ENCODE measurements at places on chromosomes 3 and 15. TPM values are rescaled to one million over a fixed set of nuclear protein-coding genes. Genes with fewer than 3 reads are reported as not detected.

SYNM gene
- total RNA-seq: 0.05 TPM

DNA sequence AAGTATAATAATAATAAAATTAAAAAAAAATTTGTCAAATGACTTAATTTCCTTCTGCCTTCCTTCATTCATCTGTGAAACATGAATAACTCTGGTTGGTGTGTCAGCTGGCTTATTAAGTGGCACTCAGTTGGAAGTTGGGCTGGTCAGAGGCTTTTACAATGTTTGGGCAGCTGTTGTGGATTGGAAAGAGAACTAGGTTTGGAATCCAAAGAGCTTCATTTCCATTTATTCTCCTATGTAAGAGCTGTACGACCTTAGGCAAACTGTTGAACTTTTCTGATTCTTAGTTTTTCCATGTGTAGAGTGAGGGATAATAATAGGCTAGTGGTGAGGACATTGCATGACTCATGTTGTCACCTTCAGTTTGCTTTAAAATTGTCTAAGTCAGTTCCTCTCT lies 606.7 kb downstream of the PDCD6IP start:
- no peak overlapping the region for H3K4me3 ChIP-seq
- H3K36me3 ChIP-seq: no peaks in the 10 kb centered on the region
- H3K4me1 ChIP-seq: no peaks in the 10 kb centered on the region

- H3K27me3 ChIP-seq: no peaks in the 10 kb centered on the region
- peaks cover 2% of the 10 kb centered on the region for H3K36me3 ChIP-seq
- H3K4me3 ChIP-seq: peak overlapping the region; percentile 86
- peaks cover 71% of the 10 kb centered on the region for H3K4me1 ChIP-seq
Measured at GRCh38 chr3:125357032-125357658, 18.0 kb downstream of the ZNF148 start.

BCHE gene
- not detected for total RNA-seq

GRCh38 chr3:38268522-38268921 lies 2.9 kb downstream of the SLC22A13 start:
- no peaks in the 10 kb centered on the region for H3K36me3 ChIP-seq
- H3K4me1 ChIP-seq: peaks cover 28% of the 10 kb centered on the region

- H3K36me3 ChIP-seq: no peaks in the 10 kb centered on the region
- H3K27me3 ChIP-seq: peaks cover 19% of the 10 kb centered on the region
- H3K27ac ChIP-seq: no peak overlapping the region
- DNase-seq: no peak
- H3K4me1 ChIP-seq: no peaks in the 10 kb centered on the region
Measured at GRCh38 chr3:51830345-51830744, 31.1 kb upstream of the IQCF2 start.

DNA sequence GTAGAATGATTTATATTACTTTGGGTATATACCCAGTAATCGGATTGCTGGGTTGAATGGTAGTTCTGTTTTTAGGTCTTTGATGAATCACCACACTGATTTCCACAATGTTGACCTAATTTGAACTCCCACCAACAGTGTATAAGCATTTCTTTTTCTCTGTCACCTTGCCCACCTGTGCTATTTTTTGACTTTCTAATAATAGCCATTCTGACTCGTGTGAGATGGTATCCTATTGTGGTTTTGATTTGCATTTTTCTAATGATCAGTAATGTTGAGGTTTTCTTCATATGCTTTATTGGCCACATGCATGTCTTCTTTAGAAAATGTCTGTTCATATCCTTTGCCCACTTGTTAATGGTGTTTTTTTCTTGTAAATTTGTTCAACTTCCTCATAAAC lies 340.8 kb downstream of the PLOD2 start:
- H3K4me1 ChIP-seq: no peaks in the 10 kb centered on the region
- H3K4me3 ChIP-seq: no peak overlapping the region
- no peak for DNase-seq

ZDHHC23 gene
- 22.7 TPM for total RNA-seq

- peaks cover 48% of the 10 kb centered on the region for H3K27me3 ChIP-seq
- no peaks in the 10 kb centered on the region for H3K36me3 ChIP-seq
- no peak for DNase-seq
- no peaks in the 10 kb centered on the region for H3K4me1 ChIP-seq
- no peak overlapping the region for H3K27ac ChIP-seq
- no peak overlapping the region for H3K4me3 ChIP-seq
Measured at GRCh38 chr3:43923104-43923882, 232.6 kb downstream of the ABHD5 start.

DNA sequence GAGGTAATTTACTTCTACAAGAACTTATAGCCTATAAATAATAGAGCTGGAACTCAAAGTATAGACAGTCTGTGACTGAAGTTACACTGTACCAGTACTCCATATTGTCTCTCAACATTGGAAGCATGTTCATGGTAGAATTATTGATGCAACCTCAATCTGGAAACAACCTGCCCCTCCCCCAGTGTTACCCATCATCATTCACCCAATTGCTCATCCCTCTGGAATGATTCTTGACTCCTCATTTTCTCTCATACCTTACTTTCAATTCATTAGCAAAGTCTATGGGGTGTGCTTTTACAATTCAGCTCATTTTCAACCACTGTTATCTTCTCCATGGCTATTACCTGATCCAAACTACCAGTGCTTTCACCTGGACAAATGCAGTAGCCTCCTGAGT lies 151.7 kb downstream of the CPNE4 start:
- no peak overlapping the region for H3K27ac ChIP-seq
- H3K36me3 ChIP-seq: no peaks in the 10 kb centered on the region
- H3K4me1 ChIP-seq: no peaks in the 10 kb centered on the region
- no peaks in the 10 kb centered on the region for H3K27me3 ChIP-seq
- H3K4me3 ChIP-seq: no peak overlapping the region
- no peak for DNase-seq

FAM81A gene
- 6.2 TPM for total RNA-seq

- peaks cover 88% of the 10 kb centered on the region for H3K36me3 ChIP-seq
- DNase-seq: no peak
- no peaks in the 10 kb centered on the region for H3K27me3 ChIP-seq
- H3K4me1 ChIP-seq: no peaks in the 10 kb centered on the region
- H3K4me3 ChIP-seq: no peak overlapping the region
Measured at GRCh38 chr15:70062321-70062956, 35.3 kb downstream of the TLE3 start.

TNNC1 gene
- total RNA-seq: not detected

DNA sequence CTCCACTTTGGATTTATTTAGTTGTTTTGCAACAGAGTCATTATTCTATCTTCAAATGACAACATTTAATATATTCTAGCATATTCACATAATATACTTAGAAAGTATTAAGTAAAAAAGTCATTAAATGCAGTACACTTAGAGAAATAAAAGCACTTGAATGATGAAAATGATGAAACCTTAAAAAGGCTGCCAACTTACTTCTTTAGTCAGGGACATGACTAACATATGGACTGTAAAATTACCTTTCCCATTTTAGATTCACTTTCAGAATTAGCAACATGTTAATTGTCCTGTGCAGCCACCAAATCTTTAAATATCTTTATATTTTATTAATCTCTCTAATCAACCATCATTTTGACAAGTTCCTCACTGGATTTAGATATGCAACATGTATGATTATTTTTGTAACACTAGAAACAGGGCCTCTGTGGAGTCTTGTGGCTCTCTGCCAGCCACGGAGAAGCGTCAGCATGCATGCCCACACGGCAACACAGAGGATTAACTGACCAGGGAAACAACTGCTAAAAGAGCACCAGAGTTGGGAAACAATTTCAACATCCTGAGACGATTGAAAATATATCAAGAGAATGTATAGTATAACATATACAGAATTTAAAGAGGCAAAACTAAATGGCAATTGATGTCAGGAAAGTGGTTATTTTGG lies 95.7 kb downstream of the ANO10 start:
- H3K4me3 ChIP-seq: no peak overlapping the region
- no peaks in the 10 kb centered on the region for H3K27me3 ChIP-seq
- H3K4me1 ChIP-seq: no peaks in the 10 kb centered on the region

DNA sequence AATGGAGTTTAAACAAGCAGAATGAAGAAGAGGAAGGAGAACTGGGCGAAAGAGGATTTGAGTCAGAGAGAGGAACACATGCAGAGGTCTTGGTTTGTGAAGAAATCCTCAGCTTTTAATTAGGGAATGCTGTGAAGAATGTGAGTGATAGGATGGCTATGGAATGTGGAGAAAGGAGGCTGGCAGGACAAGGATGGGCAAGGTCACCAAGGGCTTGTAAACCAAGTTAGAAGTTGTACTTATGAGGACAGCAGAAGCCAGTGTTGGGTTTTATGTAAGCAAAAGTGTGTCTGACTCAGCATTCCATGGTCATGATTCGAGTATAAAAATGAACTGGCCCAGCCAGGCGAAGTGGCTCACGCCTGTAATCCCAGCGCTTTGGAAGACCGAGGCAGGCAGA lies 60.0 kb upstream of the IL12A start:
- peaks cover 2% of the 10 kb centered on the region for H3K36me3 ChIP-seq
- no peak overlapping the region for H3K27ac ChIP-seq
- H3K4me3 ChIP-seq: no peak overlapping the region

DNA sequence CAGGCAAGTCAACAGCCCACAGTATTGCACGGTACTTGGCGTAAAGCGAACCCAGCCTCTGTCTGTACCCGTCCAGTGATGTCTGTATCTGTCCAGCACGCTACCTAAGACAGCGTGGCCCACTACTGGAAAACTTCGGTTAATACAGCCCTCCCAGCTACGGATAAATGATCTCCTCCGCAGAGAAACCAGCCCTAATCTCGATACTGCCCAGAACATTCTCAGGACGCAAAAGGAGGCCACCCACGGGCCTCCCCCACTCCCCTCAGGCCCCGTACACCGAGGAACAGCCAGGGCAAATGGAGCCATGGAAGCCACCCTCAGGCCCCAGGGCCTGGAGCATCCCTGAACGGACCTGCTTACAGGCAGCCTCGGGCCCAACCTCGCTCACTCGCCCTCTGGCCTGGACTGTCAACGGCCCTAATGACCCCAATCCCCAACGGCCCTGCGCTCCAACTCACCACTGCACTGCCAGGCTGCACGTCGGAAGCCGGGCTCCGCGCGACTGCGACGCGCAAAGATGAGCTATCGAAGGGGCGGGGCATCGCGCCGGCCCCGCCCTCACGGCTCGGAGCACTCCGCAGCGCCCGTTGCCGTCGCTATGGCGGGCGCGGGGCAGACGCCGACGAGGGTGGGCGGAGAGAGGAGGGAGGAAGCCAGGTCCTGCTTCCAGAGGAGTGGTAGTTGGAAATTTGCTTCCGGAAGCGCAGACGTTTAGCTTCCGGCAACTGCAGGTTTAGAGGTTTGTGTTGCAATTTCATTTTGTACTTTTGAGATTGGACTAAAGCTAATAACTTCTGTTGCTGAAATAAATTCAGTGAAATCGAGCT lies at the start of gene SKIC8:
Gene SKIC8 (minus strand): TSS at position 509 of the 830 bp plus-strand sequence. CDS start 3,923 bp downstream, outside the sequence.
- DNase-seq: peak; percentile 89
- H3K27me3 ChIP-seq: no peaks in the 10 kb centered on the region
- peaks cover 18% of the 10 kb centered on the region for H3K36me3 ChIP-seq
- H3K27ac ChIP-seq: peak within 1 kb of the TSS; percentile 87
- peaks cover 23% of the 10 kb centered on the region for H3K4me1 ChIP-seq

DNA sequence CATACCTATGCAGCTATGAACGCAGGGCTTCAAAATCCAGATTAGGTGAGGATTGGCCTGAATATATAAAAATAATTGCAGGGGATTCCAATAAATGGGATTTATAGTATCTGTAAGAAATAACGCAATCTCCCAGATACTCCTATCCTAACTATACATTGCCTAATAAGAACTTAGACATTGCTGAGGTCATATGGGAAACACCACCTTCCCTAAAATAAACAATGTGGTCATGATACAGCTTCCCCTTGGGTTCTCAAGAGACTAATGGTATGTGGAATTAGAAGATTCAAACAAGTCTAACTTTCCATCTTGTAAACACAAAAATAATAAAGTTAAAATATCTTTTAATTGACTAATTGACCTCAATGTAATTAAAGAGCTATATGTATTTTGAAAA lies 28.2 kb downstream of the UBE3A start:
- no peak for DNase-seq
- H3K27me3 ChIP-seq: no peaks in the 10 kb centered on the region
- peaks cover 74% of the 10 kb centered on the region for H3K4me1 ChIP-seq

- no peaks in the 10 kb centered on the region for H3K36me3 ChIP-seq
- peaks cover 3% of the 10 kb centered on the region for H3K27me3 ChIP-seq
- H3K4me3 ChIP-seq: peak overlapping the region; percentile 41
- peaks cover 25% of the 10 kb centered on the region for H3K4me1 ChIP-seq
Measured at GRCh38 chr3:12869035-12869621, 27.8 kb upstream of the RPL32 start.

- H3K4me1 ChIP-seq: no peaks in the 10 kb centered on the region
- no peaks in the 10 kb centered on the region for H3K36me3 ChIP-seq
- no peak overlapping the region for H3K27ac ChIP-seq
- H3K4me3 ChIP-seq: no peak overlapping the region
- no peaks in the 10 kb centered on the region for H3K27me3 ChIP-seq
- DNase-seq: no peak
Measured at GRCh38 chr15:86384186-86384585, 304.5 kb downstream of the AGBL1 start.

- DNase-seq: no peak
- H3K4me3 ChIP-seq: no peak overlapping the region
- no peaks in the 10 kb centered on the region for H3K4me1 ChIP-seq
- no peak overlapping the region for H3K27ac ChIP-seq
- H3K36me3 ChIP-seq: no peaks in the 10 kb centered on the region
Measured at GRCh38 chr3:167874671-167875372, 139.3 kb downstream of the SERPINI1 start.
